ENCODE measurements at places on chromosomes 4 and X.

DNA sequence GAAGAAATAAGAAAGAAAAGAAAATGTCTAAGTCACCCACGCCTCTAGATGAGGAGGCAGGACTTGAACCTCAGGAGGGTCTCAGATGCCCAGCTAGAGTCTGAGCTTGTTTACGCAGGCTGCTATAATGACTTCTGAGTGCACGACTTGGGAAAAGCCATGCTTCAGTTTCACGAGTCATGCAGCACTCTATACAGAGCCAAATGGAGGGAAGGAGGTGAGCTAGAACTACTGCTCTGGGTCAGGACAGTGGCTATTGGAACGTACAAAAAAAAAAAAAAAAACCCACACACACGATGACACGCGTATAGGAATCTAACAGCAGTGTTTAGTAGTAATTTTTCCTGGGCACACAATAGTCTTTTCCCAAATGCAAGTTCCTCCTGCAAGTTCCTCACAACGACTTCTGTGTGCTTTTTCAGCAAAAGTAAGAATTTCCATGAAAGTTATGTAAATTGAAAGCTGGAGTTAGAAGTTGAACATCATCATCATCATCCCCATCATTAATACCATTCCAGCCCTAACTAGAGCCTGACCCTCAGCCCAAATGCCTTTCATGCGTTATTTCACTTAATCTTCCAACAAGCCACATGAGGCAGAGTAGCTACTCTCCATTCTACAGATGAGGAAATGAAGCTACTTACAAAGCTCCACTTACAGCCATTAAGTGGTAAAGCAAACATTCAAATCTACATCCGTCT lies 36.6 kb downstream of the IRF2 start:
- DNase-seq = no peak

- DNase-seq = no peak
Observed at GRCh38 chr4:96093563-96093962, 253.7 kb downstream of the PDHA2 start.

DNA sequence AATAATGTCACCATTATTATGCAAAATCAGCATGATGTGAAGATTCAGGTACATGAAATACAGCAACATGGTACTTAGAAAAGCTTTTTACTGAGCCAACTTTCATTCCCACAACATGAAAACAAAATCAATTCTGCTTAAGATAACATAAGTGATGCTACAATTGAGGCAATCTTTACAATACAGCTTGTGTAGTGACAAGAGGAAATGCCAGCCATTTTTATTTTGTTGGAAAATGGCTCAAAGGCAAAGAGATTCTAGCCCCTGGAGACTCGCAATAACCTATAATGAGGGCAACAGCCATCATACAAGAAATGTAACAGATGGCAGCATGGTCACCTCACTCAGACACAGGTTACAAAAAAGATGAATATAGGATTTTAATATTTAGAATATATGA lies 560.4 kb downstream of the SPOCK3 start:
- DNase-seq = no peak

DNA sequence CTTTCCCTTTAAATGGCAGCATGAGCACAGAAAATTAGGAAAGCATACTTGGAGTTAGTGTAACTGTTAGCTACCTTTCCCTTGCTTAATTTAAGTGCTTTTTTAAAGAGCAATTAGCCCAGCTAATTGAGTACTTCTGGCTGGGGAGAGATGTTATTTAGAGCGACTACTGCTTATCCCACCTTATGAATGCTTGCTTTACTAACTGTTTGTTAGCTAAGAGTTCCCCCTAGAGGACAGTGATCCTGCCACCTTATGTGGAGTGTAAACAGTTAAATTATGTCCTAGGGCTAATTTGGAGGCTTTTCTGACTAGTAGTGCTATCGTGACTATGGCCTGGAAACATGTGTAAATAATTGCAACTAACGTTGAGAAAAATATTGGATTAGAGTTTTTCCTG lies 909.4 kb downstream of the FSTL5 start:
- no peak for DNase-seq

- no peak for DNase-seq
Observed at GRCh38 chr4:56728512-56728911, 47.4 kb upstream of the HOPX start.

All from stimulated activated CD8-positive, alpha-beta memory T cell treated with anti-CD3 and anti-CD28 coated beads, Interleukin-12 subunit alpha, Interleukin-12 subunit beta, amount 100 ng/mL, for 4 hours (primary cell).